ENCODE measurements at places on chromosomes 16 and 17.

GRCh38 chr16:85090873-85091521 is 21.3 kb downstream of the CIBAR2 start:
- DNase-seq, result no peak

DNA sequence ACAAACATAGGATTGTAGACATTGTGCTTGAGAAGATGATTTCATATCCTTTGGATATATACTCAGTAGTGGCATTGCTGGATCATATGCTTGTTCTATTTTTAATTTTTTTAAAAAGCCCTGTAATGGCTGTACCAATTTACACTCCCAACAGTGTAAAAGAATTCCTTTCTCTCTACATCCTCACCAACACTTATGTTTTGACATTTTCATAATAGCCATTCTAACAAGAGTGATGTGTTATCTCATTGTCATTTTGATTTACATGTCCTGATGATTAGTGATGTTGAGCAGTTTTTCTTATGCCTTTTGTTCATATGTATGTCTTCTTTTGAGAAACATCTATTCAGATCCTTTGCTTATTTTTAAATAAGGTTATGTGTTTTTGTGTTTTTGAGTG is 1039.2 kb upstream of the GOT2 start:
- DNase-seq, result no peak

GRCh38 chr16:89476811-89477261 is 13.5 kb downstream of the ANKRD11 start:
- no peak for DNase-seq

DNA sequence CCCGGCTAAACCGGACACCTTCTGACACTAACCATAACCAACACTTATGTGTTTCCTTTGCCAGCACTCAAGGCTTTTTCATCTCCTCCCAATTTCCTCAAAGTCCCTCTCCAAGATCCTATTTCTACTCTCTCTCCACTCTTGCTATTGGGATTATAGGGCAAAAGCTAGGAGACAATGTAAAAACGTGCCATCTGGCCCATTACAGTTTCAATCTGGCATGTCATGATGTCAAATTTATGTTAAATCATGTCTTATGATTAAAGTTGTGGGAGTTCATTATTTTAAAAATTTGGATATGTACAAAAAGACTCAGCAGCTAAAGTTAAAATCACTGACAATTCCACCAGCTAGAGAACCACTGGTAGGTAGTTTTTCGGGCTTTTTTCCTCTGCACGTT is 77.3 kb downstream of the ZFHX3 start:
- no peak for DNase-seq

DNA sequence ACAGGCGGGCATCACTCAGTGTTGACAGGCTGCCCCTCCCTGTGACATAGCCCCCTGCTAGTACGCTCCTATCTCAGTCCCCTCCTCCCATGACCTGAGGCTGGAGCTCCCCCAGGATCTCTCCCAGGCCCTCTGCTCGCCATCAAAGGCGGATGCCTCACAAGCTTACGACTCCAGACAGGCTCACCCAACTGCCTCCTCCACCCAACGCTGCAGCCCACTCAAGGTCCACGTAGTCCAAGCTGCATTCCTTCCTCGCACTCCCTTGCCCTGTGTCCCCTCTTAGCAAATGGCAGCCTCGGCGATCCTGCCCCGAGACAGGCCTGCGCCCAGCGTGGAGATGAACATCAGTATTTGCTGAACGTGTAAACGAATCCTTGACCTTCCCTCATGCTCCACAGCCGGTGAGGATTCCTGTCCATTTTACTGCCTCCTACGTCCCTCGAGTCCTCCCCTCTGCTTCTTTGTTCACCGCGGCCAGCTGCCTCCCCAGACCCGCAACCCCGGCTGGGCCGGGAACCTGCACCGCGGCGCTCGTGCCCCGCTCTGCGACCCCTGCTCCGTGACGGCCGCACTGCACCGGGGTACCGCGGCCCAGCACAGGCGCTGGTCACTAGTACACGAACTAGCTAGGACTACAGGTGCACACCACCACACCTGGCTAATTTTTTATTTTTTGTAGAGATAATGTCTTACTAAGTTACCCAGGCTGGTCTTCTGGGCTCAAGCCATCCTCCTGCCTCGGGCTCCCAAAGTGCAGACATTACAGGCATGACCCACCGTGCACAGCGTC is 838 bp upstream of the TMEM97 start:
- DNase-seq, result no peak

DNA sequence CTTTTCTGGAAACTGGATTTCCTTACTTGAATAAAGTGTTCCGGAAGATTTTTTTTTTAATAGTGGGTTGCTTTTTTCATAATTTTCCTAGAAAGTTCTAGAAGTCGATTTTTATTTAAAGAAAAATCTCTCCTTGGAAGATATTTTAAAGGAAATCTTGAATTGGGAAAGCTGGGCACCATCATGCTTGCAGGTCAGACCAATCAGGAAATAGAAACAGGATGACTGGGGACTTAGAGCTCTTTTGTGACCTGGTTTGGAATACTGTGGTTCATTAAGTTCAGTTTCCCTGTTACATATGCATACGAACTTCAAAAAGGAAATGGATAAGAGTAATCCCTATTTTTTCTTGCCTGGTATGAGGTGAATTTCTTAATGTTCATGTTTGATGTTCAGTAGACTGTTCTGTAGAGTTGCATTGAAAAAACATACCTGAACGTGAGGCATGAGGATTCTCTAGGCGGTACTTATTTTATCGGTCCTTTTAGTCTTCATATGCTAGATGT is 1.2 kb downstream of the NFATC3 start:
- no peak for DNase-seq

DNA sequence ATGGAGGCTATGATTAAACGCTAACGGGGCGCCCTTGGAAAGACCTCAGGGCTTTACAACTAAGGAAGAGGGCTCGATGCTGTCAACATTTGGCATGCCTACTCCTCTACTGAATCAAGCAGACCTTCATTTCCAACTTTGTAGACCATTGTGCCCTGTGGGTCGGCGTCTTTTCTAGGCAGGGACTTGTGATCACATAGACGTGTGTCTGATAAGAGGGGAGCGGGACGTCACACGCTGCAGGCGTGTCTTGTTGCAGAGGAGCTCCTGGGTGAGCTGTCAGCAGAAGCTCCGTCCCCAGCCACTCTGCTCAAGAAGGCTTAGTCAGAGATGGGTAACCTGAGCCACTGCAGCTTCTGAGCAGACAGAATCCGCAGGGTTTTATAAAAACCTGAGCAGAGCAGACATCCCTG is 2.8 kb downstream of the MAPK8IP3 start:
- DNase-seq, result no peak

GRCh38 chr17:35984140-35984539 is 2.4 kb downstream of the CCL14 start:
- no peak for DNase-seq

GRCh38 chr17:46157443-46158062 is 35.7 kb downstream of the KANSL1 start:
- DNase-seq, result no peak

GRCh38 chr16:77782694-77783093 is 5.7 kb upstream of the VAT1L start:
- DNase-seq, result no peak

DNA sequence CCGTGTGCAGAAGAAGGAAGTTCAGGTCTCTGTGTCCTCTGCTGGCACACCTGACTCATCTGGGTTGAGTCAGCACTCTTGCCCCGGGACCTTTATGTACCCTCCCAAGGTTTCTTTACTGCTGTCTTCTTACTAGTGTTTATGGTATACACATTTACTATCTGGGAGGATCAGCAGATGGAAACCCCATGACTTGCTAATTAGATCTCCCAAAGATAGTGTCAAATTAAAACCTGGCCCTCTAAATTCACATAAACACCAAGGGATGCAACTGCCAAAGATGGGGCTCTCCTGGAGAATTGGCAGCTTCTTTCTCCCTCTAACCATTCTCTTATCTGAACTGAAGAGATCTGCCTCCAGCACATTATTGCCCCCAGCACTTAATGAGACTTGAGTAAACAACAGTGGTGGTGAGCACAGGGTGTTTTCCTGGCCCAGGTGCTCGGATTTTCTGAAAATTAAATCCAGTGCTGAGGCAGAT is 718.1 kb upstream of the SOX9 start:
- DNase-seq, result no peak

GRCh38 chr17:26807024-26807423 is 486.9 kb upstream of the WSB1 start:
- no peak for DNase-seq

DNA sequence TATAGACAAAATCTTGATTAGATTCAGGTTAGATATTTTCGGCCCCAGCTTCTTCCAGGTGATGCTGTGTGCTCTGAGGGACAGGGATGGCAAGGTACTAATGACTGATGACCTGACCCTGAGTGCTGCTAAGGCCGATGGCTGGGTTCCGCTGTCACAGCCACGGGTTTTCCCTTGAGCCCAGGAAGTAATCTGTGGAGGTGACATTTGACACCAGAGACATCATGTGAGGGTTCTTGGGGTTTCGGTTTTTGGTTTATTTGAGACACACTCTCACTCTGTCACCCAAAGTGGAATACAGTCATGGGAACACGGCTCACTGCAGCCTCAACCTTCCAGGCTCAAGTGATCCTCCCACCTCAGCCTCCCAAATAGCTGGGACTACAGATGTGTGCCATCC is 9.8 kb downstream of the OTOP3 start:
- DNase-seq, result no peak

DNA sequence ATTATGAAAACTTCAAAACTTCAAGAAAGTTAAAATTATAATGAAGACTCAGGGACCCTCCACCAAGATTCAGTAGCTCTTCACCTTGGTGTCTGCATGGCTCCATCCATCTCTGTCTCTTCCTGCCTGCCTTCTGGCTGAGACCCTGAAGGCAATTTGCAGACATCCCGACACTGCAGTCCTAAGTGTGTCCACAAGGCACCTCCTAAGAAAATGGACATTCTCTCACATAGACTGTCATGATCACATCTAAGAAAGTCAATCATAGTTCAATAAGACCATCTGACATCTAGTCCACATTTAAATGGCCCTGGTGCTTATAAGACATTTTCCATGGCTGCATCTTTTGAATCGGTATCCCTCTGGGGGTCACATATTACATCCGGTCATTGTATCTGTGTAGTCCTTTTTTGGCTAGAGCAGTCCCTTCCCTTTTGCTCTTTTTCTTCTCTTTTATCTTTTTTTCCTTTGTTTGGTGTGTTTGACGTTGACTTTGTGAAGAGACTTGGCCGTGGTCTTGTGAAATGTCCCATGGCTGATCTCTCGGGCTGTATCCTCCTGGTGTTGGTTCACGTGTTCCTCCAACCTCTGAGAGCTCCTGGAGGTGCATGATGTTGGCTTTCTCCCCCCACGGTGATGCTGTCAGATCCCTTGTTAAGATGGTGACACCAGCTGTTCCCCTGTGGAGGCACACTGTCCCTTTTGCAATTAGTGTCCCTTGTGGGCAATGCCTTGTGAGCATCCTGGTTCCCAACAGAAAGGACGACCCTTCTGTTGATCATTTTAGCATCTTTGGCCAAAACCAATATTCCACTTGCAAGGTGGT is 5.0 kb upstream of the TNFRSF13B start:
- no peak for DNase-seq

- no peak for DNase-seq
Measured at GRCh38 chr17:80650751-80651518, 106.3 kb downstream of the RPTOR start.
